ENCODE measurements at places on chromosomes 6 and 20. TPM values are rescaled to one million over a fixed set of nuclear protein-coding genes. Genes with fewer than 3 reads are reported as not detected.

Gene CST4
- not detected for total RNA-seq

Gene PACRG
- total RNA-seq: not detected

Gene TREML1
- total RNA-seq: not detected

Gene B3GAT2
- not detected for total RNA-seq
